ENCODE measurements at places on chromosomes 2 and 18.

- no peak for DNase-seq
These were observed 755 bp downstream of the EIF4E2 start for GRCh38 chr2:232551250-232551638.

GRCh38 chr2:234816491-234816890 is 135.3 kb upstream of the SH3BP4 start:
- no peak for DNase-seq

DNA sequence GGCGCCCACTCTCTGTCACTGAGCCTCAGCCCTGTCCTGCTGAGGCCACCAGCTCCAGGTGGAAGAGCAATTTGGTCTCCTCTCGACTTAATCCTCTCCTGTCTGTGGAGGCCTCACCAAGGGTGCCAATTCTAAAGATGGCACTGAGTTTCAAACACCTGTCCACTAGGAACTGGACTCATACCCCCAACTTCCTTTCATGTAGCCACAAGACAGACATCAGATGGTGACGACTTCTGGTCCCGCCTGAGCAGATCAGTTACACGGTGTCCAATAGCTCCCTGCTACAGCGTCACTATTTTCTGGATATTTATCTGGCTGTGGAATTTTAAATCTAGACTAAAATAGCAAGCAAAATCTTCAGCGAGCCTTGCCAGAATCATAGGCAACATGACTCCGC is 24.5 kb upstream of the SP5 start:
- no peak for DNase-seq

- DNase-seq: no peak
These were observed 70.1 kb downstream of the SRBD1 start for GRCh38 chr2:45540942-45541341.

DNA sequence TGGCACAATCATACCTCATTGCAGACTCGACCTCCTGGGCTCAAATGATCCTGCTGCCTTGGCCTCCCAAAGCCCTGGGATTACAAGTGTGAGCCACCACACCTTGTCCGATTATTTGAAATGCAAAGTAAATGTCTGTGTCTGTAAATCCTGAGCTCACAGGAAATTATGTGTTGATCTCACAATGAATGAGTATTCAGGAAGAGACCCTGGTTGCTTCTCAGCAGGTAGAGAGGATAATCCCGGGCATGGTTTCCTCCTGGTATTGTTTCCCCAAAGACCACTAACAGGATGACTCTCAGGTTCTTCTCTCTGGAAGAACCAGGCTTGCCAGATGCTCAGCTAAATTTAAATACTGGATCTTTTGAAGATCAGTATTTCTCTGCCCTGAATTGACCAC is 147.6 kb downstream of the LDLRAD4 start:
- no peak for DNase-seq

- DNase-seq: no peak
These were observed 126.9 kb upstream of the DLGAP1 start for GRCh38 chr18:4581966-4582365.
